ENCODE measurements at places on chromosomes 6 and 20.

GRCh38 chr6:125789167-125789566, 1.6 kb upstream of the NCOA7 start:
- DNase-seq = no peak

DNA sequence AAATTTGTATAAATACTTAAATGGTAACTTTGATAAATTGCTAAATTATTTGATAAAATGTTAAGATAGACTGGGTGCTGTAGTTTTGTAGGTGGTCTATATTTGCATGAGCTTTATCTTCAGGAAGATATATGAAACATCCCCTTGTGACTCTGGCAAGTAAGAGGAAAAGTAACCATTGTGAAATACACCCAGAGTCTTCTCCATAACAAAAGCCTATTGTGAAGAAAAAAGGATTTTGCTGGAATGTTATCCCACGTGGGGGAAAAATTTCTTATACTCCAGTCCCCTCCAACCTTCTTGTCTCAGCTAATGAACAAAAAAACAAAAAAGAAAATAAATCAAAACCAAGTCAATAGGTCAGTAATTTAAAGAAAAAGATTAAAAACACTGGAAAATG, 600.7 kb downstream of the HDGFL1 start:
- DNase-seq = no peak

DNA sequence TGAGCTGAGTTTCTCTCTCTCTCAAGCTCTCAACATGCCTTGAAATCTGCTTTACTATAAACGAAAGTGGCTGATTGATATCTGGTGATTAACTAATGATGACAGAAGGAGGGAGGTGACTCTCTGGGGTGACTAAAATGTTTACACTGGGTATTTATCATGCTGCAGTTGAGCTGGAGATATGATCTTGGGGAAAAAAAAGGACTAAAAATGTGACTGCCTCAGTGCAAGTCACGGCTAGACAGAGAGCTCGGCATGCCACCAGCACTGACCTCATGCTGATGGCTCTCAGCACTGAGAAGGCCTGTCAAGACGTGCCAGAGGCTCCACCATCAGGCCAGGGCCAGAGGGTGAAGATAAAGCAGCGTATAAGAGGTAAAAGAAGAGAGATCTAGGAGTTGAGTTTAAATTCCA, 103.1 kb upstream of the SPACA1 start:
- DNase-seq = no peak

- no peak for DNase-seq
Measured at GRCh38 chr6:136230219-136230853, 19.8 kb downstream of the MTFR2 start.

GRCh38 chr6:151502499-151502898, 8.7 kb downstream of the CCDC170 start:
- no peak for DNase-seq

- no peak for DNase-seq
Measured at GRCh38 chr6:16277101-16277981, 39.0 kb downstream of the GMPR start.

DNA sequence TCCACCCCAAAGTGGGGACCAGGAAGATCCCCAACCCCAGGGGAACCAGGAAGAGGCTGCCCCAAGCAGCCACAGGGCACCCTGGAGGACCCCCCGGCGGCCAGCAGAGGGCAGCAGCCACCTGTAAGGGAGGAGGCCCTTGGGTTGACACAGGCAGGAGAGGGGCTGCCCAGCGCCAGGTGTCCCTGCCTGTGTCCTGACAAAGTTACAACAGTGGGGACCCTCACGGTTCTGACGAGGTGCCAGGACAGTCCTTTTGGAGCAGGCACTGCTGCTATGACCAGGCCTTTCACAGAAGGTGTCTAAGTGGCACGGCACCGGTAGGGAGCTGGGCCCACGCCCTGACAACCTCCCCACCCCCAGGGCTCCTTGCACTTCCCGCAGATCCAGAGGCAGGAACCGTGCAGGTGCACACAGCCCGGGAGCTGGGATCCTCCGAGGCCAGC, 176.7 kb downstream of the BMP7 start:
- peak; percentile 30 for DNase-seq

GRCh38 chr20:21361266-21361665, 36.1 kb downstream of the NKX2-4 start:
- DNase-seq = no peak

DNA sequence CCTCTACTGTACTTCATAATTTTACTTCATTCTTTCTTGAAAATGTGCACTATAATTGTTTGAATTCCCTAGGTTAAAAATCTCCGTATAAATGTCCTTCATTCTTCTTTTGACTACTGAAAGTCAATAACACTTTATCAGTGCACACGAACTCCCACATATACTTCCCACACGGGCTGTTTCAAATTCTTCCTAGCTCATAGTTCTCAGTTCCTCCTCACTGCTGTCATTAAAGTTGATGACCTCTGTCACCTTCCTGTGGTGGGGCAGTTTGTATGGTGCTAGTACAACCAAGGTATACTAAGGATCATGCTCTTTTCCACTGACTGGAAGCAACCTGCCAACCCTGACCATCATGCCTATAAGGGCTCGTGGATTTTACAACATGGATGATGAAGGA, 40.0 kb upstream of the CD2AP start:
- no peak for DNase-seq

DNA sequence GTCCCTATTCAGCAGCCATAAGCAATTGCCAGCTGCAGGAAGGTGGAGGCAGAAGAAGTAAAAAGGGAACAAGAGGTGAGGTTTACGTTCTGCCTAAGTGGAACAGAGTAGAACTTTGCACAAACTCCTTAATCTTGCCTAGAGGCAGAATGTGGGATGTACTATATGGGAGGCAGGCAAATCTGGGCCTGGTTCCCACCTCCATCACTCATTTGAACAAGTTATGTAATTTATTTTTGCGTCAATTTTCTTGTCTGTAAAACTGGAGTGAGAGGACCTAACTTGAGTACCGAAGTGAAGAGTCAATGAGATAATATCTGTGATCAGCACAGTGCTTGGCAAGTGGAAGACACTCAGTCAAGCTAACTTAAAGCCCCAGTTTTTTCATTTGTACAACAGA, 2.0 kb upstream of the TPBG start:
- no peak for DNase-seq

- DNase-seq = no peak
Measured at GRCh38 chr6:138492113-138492512, 7.2 kb downstream of the NHSL1 start.

DNA sequence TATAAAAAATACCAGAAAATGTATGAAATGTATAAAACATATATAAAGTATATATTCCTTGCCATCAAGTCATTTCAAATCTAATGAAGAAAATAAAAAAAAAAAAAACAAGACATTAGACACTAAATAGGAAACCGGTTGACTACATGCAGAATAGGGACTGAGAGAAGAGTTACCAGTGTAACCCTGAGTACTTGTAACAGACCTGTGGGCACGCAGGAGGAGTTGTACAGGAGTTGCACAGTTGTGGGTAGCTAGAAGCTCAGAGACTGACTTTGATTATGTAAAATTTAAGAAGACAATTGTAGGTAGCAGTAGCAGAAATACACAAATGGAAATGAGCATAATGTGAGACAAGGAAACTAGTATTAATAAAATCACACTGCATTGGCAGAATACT, 112.4 kb upstream of the DST start:
- no peak for DNase-seq

GRCh38 chr6:134169871-134170486, 117.6 kb upstream of the SLC2A12 start:
- no peak for DNase-seq

DNA sequence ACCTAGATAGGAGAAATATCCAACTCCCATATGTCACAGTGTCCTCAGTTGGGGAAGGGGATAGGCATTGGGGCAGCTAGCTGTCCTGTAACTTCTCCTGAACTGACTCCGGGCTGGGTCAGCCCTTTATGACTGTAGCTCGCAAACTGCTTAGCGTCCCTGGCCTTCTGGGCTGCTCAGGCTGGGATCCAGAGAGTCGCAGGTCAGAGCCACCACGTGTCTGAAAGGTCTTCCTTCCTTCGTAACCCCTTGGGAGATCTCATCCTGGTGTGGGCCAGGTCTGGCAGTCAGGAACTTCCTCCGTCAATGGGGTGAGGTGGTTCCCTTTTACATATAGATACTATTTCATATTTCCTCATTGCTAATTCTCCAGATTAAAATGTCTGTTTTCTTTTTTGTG, 28.8 kb upstream of the HINT3 start:
- DNase-seq = no peak

GRCh38 chr20:49557449-49557848, 10.5 kb downstream of the PTGIS start:
- DNase-seq = no peak

DNA sequence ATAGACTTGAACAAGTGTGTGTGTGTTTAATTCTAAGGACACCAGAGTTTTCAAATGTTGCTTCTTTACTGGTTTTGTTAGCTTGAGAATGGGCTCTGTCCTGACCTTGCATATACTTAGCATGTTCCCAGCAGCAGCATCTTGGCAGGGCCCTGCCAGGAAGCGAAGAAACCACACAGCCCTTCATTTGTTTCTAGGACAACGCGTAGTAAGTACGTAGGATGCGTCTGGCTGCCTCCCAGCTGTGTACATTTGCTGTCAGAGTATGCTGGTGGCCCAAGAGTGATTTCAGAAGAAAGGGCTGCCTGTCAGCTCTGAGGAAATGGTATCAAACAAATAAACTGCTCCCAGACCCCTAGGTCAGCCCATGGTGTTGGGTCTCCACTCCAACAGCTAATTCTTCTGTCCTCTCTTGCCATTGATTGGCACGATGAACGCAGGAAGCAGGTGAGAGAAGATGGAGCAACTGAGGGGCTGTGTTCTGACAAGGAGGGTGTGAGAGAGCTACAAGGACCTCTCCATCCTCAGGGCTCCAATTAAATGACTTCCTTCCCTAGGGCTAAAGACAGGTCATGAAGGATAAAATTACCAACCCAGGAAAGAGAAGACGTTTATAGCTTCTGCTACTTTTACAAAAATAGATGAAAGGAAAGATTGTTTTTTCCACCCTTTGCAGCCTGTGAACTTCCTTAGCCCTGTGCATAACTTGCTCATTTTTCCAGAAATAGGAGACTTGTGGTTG, 55.9 kb upstream of the HDDC2 start:
- DNase-seq = no peak

GRCh38 chr6:148342350-148343046, at the start of gene SASH1:
SASH1 (plus strand) TSS chr6:148342838; CDS start chr6:148343068, 230 bp downstream.
- DNase-seq = no peak

DNA sequence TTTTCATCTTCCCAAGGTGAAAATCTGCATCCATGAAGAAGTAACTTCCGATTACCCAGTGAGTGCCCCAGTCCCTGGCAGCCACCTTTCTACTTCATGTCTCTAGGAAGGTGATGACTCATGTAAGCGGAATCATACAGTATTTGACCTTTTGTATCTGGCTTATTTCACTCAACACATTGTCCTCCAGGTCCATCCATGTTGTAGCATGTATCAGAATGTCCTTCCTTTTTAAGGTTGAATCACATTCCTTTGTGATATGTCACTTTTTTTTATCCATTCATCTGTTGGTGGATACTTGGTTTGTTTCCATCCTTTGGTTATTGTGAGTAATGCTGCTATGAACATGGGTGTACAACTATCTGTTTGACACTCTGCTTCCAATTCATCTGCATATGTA, 176.3 kb upstream of the CDYL start:
- DNase-seq = no peak

GRCh38 chr6:170366248-170366960, 59.8 kb downstream of the FAM120B start:
- no peak for DNase-seq

DNA sequence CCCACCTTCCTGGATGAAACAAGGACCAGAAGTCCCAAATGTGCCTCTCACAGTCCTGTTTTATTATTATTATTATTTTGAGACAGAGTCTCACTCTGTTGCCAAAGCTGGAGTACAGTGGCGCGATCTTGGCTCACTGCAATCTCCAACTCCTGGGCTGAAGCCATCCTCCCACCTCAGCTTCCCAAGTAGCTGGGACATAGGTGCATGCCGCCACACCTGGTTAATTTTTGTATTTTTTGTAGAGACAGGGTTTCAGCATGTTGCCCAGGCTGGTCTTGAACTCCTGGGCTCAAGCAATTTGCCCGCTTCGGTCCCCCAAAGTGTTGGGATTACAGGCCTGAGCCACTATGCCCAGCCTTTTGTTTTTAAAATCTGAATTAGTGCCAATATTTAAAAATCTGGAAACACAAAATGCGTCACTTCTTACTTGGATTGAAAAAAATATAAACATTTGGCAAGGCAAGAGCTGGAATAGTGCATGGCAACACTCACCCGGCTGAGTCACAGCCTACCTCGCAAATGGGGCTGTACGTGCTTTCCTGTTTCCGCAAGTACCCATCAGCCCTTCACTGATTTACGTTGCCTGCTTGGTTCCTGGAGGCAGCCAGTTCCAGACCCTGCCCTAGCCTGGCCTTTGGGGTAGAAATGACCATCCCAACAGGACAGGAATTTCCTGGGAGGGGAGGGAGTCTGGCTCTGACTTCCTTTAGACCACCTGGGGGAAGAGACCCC, 6.3 kb downstream of the SDCBP2 start:
- DNase-seq = no peak

- DNase-seq = no peak
Measured at GRCh38 chr6:114785235-114786127, 442.7 kb upstream of the HS3ST5 start.

- no peak for DNase-seq
Measured at GRCh38 chr6:117955684-117956256, 48.7 kb downstream of the SLC35F1 start.

- no peak for DNase-seq
Measured at GRCh38 chr20:32462900-32463641, 104.9 kb downstream of the ASXL1 start.

DNA sequence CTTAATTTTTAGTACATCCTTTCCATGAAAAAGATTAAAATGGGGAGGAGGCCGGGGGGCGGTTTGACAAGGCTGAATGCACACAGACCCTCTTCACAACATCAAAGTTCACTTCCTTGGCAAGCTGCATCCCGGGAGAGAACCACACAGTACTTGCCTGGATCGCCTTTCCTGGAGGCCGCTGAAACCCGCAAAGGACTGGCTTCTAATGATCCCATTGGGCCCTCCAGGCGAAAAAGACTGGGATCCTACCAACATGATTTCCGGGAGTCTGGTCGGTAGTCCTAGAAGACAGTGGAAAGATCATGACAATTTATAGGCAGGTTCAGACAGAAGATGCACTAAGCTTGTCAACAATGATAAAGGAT, 60.2 kb downstream of the RIPOR2 start:
- DNase-seq = no peak

DNA sequence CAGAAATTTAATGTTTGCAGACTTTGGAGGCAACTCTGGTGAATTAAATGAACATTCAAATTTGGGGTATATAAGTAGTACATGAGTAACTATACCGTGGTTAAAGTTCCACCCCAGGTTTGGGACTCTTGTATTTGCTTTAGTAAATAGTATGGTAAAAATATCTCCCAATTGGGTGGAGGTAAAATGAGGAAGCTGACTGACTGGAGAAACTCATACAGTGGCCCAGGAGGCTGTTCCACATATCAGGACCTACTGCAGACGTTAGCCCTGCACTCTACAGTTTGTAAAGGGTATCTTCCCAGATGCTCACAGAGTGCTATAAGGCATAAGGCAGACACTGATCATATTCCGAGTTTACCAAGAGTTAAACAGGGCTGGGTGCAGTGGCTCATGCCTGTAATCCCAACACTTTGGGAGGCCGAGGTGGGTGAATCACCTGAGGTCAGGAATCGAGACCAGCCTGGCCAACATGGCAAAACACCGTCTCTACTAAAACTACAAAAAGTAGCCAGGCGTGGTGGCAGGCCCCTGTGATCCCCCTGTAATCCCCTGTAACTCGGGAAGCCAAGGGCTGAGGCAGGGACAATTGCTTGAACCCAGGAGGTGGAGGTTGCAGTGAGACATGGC, 53.7 kb downstream of the CPXM1 start:
- no peak for DNase-seq
